ENCODE measurements at places on chromosomes 2 and 18.

DNA sequence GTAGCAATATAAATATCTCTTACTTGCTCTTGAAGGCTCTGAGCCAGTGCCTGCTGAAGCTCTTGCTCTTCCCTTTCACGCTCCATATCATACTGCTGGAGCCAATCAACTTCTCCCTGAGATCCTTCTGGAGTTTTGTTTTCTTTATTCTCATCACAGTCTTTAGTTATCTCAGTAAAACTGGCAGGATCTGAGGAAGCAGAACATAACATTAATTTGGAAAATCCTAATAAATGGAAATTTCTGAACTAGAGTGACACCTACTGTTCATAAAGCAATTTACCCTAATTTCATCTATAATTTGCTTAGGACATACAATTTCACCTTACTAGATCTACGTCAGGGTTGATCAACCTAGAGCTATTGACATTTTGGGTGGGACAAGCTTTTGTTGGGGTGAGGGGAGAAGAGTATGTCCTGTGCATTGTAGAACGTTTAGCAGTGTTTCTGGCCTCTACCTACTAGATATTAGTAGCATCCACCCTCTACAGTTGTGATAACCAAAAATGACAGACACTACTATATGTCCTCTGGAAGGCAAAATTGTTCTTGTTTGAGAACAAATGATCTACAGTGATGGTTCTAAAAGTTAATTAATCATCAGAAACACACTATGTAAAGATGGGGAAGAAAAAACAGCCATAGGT, 47.2 kb downstream of the VIL1 start:
- peak; percentile 7 for DNase-seq

- no peak for DNase-seq
Measured at GRCh38 chr2:178999476-178999875, 50.5 kb downstream of the CCDC141 start.

- no peak for DNase-seq
Measured at GRCh38 chr2:15040429-15041084, 408.0 kb downstream of the LRATD1 start.

- DNase-seq = no peak
Measured at GRCh38 chr2:45120546-45120945, 111.3 kb upstream of the SIX2 start.

- no peak for DNase-seq
Measured at GRCh38 chr2:99888617-99889016, 253.8 kb downstream of the AFF3 start.

DNA sequence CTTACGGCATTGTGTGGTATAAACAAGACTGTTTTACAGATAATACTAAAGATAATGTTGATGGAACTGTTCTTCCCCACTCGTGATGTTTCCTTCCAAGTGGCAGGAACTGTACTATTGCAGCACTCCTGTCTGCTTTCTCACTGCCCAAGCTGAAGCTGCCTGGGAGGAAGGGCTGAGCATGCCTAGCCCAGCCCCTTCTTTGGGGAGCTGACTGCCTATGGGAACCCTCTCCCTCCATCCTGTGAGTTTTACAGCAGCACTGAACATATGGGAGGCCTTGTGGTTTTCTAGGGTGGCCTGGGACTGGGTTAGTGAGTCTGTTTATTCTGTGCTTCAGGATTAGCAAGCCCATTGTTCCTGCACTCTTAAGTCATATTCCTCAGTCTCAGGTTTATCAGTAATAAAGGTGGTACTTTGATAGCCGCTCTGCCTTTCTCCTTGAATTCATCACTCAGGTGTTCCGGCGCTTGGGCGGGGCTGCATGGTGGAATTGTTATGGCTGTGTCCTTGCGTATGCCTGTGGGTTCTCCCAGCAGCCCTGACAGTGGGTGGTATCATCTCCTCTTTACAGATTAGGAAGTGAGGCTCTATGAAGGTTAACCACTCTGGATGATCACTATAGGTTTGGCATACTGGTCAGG, 379.7 kb downstream of the PTPRM start:
- peak; percentile 82 for DNase-seq

GRCh38 chr18:34224423-34225217, at the start of gene NOL4:
Gene NOL4, minus strand, starts transcription at chr18:34224913. Its CDS starts 1,660 bp downstream, at chr18:34223253.
- no peak for DNase-seq

DNA sequence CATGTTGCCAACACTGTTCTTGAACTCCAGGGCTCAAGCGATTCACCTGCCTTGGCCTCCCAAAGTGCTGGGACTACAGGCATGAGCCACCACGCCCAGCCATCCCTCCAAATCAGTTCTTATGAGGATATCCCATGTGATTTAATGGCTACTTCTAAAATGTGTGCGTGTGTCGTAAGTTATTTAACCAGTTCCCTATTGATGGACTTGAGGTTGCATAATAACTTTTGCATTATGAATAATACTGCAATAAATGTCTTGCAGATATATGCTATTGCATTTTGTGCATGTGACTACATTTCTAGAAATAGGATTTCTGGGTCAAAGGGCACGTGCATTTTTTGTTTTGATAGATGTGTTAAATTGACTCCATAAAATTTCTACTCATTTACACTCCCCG, 19.0 kb downstream of the DIPK1C start:
- DNase-seq = no peak

DNA sequence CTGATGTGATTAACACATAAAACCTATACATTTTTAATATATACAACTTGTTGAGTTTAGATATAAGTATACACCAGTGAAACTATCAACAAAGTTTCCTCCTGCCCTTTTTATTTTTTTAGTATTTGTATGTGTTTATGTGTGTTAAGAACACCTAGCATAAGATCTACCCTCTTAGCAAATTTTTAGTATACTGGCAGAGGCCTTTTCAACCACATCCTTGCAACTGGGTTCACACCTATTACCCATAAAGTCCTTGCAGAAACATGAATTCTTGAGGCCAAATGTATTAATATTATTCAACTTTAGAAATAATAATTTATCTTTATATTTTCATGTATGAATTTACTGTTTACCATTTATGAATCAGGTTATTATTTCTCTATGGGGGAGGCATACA, 119.7 kb upstream of the CRIM1 start:
- DNase-seq = no peak

DNA sequence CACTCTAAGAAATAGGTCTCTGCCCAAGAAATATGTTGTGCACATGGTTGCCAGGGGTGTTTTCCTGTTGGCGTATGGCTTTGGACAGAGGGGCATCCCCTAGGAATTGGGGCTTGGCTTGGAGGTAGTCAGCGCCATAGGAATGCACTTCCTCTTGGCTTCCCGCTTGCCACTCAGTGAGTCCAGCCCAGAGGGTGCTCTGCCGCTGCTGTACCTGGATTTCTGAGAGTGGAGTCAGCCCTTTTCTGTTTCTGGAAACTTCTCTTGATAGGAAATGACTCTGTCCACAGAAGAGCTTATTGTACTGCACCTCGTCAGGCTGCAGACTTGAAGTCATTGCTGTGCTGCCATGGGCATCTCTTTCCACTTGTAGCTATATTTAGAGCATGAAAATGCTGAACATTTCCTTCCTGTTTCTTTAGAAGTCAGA, 116.7 kb upstream of the MGAT5 start:
- DNase-seq = peak; percentile 91

- no peak for DNase-seq
Measured at GRCh38 chr2:160473468-160474318, 19.9 kb downstream of the RBMS1 start.

DNA sequence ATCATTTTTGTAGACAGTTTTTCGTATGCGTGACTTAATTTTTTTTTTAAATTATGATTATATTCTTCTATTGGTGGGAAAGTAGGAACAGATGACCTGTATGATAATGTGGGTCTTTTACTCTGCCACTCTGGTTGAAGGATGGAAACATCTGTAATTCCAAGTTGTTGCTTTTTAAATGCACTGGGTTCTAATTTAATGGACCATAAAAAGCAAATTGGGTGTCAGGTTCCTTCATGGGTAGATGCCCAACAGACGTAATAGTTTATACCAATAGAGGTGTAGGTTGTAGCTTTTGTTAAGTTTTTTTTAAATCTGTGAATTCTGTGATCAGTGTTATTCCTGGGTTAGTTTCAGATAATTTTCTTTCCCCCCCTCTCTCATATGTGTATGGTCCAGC, 117.6 kb downstream of the MAP4K4 start:
- DNase-seq = no peak

GRCh38 chr18:62339106-62339988, 14.2 kb downstream of the TNFRSF11A start:
- DNase-seq = peak; percentile 78

GRCh38 chr2:23127465-23127864, 257.5 kb upstream of the KLHL29 start:
- DNase-seq = no peak

GRCh38 chr2:46257476-46257875, 39.7 kb upstream of the EPAS1 start:
- DNase-seq = no peak

GRCh38 chr18:6401687-6402086, 13.0 kb downstream of the L3MBTL4 start:
- no peak for DNase-seq

- no peak for DNase-seq
Measured at GRCh38 chr2:232351686-232352510, 26.7 kb upstream of the ALPP start.

DNA sequence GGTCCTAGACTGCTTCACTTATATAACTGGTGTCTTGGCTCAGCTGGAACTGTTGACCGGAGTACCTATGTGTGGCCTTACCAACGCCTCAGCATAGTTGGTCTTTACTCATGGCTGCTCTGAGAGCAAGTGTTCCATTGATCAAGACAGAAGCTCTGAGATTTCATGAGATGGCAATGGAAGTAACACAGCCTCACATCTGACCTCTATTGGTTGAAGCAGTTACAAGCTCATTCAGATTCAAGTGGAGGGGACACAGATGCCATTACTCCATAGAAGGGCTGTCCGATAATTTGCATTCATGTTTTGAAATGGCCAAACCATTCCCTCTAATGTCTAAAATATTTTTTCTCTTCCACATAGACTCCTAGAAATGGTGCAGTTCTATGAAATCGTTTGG, 46.4 kb upstream of the STK39 start:
- no peak for DNase-seq
